ENCODE measurements at places on chromosomes 2 and 18.

DNA sequence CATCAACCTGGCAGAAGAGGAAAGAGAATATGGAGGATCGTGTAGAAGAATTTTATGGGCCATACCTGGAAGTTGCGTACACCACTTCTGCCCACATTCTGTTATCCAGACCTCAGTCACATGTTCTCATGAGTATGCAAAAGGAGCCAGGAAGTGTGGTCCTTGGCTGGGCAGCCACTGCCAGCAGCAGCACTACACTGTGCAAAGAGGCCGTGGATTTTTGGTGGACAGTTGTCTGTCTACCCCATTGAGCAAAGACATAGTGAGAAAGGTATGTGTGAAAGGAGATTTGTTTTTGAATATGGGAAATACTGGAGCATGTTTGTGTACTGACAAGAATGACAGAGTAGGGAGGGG lies 68.1 kb downstream of the SDC1 start:
- no peak for DNase-seq

- no peak for DNase-seq
These were observed 100.6 kb downstream of the UPP2 start for GRCh38 chr2:158202161-158202815.

DNA sequence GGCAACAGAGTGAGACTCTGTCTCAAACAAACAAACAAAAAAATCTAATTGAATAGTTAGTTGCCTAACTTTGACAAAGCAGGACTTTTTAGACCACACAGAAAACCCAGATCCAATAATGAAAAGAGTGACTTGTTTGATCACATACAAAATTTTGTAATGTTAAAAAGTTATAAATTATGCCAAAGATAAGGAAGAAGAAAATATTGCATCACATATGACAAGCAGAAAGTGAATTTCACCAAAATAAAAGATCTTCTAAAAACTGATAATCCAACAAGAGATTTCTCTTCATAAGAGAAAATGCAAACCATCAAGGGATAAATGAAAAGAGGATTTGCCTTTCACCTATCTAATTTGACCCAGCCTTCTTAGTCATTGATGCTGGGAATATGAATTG lies 2.8 kb upstream of the RMP24 start:
- no peak for DNase-seq

DNA sequence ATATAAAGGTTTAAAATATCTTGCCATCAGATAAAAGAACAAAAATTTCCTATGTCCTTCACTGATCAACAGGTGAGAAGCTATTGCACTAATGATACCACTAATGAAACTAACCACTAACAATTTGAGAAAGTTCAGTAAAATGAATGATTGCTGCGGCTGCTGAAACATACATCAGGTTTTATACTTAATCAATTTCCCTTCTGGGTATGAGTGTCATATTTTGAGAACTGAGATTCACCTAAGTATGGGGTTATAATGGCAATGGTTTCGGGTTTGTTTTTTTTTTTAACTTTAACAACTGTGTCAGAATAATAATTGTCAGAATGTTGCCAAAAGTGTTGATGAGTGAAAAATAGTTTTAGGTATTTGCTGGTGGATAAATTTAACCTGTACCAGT lies 151.3 kb upstream of the SLC39A10 start:
- no peak for DNase-seq

- DNase-seq, result no peak
These were observed 53.5 kb upstream of the KCNE4 start for GRCh38 chr2:222998459-222998858.

DNA sequence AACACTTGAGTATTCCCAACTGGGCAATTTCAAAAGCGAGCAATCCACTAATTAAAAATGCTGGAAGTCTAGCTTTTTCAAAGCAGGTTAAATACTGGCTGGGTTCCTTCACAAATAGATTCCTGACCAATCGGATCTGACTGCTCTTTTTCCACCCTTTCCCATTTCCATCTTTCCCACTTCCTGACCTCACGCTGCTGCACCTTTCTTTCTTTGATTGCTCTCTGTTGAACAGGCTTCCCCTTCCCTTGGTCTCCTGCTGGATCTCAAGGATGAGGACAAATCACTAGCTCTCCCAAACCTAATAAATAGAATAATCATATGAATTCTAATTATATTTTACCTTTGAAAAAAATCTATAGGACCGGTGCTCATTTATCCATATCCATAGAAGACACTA lies 121.2 kb downstream of the TCF4 start:
- no peak for DNase-seq

DNA sequence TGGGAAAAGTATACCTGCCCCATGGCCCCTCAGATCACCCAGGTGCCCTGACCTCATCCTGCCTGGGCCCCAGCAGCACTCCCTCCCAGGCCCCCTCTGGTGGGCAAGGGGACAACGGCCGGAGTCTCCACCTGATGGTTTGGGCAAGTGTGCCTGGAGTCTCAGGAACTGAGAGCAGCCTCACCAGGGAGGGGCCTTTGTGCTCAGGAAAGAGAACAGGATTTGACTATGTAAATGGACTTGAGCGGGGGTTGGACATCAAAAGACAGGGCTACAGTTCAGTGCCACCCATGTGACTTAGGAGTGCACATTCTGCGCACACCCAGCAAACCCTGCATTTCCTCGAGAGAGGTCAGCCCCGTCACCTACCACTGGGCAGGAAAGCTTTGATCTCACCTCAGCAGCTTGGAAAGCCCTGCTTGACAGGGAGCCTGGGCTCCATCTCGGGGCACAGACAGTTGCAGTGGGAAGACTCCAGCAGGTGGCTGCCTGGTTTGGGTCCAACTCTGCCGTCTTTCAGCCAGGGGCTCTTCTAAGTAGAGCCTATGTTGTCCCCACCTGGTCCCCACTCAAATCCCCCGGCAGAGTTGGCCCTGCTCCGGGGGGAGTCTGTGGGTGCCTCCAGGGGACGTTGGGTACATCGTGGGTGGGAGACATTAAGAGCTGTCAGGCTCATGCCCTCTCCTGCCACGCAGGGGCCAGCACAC lies 3.3 kb downstream of the INPP5D start:
- peak; percentile 33 for DNase-seq
